ENCODE measurements at places on chromosomes 3 and 15.

GRCh38 chr3:158573714-158574113, 2.7 kb downstream of the MLF1 start:
- DNase-seq = no peak

GRCh38 chr3:13501521-13501920, 21.4 kb downstream of the HDAC11 start:
- DNase-seq = no peak

DNA sequence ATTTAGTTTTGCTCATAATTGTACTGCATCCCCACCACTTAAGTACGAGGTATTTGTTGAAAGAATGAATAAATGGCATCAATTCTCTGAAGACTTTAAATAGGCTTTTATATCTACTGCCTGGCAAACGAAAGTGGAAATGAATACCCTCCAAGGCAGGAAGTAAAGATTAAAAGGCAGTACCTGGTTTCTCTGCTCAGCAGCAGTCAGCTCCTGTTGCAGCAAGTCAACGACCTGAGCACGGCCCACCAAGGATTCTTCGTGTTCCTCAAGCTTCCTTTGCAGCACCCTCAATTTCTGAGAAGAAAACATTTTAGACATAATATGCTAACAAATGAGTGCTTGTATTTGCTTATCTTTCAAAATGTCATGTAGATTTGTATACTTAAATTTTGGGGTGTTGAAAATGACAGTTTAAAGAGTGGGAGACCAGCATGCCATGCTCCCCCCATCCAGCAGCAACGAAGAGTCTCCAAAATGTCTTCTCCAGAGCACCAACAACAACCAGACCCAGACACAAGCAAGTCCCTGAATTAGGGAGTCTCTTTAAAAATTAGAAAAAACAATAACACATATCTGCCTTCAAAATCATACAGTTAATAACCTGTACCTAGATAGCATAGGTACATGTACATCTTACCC, 31.2 kb downstream of the GOLGB1 start:
- DNase-seq = no peak

GRCh38 chr15:99250857-99251841, at the start of gene LRRC28:
TSS of gene LRRC28 (plus strand) at chr15:99251481. CDS start at chr15:99255958, 4,477 bp downstream.
- DNase-seq = peak; percentile 96

DNA sequence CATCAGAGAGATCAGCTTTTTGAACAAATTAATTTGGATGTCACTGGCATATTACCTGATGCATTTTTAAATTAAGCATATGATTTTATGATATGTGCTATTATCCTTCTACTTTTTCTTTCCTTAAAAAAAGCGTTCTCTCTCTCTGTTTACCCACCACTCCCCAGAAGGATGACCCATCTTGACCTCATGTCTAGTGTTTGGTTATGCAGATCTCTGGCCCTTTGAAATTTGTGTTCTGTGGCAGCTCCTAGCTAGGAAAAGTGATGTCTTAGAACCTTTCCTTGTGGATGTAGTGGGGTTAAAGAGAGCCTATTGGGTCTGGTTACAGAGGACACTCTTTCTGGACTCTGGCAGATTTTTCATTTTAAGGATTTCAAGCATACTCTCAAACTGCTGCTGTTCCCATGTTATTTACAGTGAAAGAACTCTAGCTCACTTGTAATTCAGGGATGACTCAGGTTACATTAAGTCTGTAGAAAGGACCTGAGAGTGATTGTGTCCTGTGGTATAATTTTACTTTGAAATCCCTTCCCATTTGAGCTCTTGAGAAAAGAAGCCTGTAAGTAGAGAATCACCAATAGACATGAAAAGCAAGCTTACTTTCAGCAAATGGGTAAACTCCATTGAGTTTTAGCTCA, 23.8 kb downstream of the ARHGEF26 start:
- DNase-seq = no peak

GRCh38 chr3:42051384-42052131, 39.6 kb upstream of the TRAK1 start:
- peak; percentile 18 for DNase-seq

- DNase-seq = no peak
Measured at GRCh38 chr3:17938313-17938712, 195.9 kb upstream of the TBC1D5 start.

DNA sequence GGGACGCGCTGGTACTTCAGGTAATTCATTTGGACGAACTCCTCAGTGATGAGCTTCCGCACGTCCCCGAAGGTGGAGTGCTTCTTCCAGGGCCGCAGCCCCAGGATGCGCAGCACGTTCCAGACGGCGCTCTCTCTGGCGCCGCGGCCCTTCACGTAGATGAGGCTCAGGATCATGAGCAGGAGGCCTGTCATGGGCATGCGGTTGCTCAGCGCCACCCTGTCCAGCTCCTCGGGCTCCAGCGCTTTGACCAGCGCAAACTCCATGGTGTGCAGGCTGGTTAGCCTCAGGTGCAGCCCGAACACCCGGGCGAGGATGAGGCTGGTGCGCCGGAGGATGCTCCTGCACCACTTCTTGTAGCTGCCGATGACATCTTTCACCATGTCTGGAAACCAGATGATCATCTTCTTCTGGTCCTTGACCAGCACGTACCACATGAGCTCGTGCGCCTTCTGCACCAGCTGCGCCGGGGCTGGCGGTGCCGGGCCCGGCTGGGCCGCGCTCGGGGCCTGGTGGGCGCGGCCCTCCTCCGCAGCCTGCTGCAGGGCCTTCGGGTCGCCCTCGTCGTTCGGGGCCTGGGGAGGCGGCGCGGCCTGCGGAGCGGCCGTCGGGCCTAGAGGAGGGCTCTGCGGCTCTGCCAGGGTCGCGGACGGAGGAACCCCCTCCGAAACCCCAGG, 501 bp downstream of the NDN start:
- no peak for DNase-seq

- no peak for DNase-seq
Measured at GRCh38 chr3:47491777-47492176, 16.0 kb upstream of the SCAP start.

DNA sequence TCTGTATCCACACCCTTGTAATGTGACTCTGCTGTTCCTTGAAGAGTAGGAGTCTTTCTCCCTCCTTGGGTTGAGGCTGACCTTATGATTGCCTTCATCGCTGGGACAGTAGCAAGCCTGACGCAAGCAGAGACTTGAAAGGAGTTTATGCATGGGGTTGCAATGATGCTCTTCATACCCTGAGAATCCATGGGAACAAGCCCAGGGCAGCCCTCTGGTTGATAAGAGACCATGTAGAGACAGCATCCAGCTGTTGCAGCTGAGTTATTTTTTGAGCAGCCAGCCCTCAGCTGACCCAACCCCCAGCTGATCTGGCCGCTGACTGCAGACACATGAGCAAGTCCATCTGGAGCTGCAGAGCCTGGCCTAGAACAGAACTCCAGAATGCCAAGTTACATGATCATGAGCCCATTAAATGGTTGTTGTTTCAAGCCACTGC, 60.6 kb upstream of the ARNT2 start:
- DNase-seq = no peak

DNA sequence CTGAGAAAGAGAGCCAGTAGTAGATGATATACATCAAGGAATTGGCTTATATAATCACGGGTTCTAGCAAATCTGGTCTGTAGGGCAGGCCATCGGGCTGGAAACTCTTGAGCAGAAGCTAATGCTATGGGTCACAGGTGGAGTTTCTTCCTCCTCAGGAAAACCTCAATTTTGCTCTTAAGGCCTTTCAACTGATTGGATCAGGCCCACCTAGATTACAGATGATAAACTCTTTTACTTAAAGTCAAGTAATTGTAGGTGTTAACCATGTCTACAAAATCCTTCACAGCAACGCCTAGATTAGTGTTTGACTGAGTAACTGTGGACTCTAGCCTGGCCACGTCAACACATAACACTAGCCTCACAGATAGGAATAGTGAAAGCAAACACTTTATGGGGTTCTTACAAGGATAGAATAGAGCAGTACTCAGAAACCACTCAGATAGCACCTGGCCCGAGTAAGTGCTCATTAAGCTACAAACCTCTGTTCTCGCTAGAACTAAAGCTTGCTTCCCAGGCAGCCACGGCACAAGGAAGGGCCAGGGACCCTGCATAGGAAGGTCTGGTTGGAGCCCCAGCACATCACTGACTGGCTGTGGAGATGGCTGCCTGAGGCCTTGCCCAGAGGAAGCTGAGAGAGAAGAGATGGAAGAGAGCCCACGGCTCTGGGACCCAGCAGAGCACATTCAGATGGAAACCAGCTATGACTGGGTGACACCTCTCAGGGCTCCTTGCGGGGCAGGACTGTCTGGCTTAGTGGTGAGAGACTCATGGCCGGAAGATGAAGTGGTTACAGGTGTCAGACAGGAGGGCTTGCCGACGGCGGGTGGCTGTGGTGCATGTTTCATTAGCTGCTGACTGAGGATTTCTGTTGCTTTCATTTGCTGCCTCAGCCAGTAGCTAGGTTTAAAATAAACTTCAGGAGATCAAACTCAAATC, 202.5 kb upstream of the TLE3 start:
- DNase-seq = peak; percentile 84

GRCh38 chr3:38114052-38114874, 22.7 kb downstream of the ACAA1 start:
- peak; percentile 49 for DNase-seq

DNA sequence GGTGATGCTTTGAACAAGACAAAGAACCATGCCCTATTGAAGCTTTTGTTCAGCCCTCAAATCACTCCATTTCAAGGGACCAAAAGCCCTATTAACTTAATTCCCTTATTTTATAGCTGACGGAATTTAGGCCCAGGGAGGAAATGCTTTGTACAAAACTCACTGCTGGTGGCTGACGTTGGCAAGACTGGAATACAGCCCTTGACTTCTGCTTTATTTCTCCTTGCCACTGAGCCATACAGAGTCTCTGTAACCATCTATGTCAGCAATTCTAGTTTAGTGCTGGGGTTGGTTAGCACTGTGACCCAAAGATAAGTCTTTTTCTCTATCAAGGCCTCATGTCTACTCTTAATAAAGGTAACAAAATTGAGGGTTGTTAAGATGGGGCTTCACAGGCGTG, 316.1 kb upstream of the TPRG1 start:
- DNase-seq = no peak

- no peak for DNase-seq
Measured at GRCh38 chr15:63948436-63948835, 97.8 kb downstream of the DAPK2 start.

DNA sequence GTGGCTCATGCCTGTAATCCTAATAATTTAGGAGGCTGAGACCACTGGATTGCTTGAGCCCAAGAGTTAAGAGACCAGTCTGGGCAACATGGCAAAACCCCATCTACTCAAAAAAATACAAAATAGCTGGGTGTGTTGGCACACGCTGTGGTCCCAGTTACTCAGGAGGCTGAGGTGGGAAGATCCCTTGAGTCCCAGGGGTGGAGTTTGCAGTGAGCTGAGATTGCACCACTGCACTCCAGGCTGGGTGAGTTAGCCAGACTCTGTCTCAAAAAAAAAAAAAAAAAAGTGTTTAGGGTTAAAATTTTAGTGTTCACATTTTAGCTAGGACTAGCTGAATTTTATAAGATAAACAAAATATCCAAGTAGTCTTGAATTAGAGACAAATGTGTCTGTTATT, 1340.1 kb upstream of the EPHA6 start:
- DNase-seq = no peak

DNA sequence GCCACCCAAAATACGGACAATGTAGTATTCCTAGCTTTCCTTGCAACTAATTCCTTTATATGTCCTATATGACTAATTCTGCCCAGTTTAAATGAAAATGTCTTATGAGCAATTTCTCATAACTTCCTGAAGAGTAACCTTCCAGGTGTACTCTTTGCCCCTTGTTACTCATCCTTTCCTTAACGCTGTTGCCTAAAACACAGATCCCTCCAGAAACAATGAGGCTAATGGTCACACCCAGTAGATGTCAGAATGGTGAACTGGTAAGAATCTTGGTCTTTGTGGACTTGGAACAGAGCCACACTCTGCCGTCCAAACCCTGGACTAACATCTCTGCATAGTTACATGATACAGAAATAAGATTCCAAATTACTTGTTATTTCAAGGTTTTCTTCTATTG, 497.9 kb downstream of the IGSF11 start:
- DNase-seq = no peak

DNA sequence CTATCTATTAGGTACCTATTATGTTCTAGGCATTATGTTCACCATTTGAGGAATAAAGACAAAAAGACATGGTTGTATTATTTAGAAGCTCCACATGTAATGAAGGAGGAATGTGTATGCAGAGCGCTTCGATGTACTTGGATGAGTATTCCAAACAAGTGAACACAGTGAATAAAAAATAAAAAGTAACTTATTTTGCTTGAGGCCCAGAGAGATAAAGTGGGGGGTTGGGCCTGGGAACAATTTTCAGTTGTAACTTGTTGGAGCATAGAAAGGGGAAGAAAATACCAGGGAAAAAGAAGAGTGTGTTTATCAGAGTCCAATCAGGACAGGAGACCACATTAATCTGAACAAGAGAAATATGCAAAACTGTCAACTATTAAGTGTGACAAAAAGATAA, 445.7 kb upstream of the BCHE start:
- no peak for DNase-seq

DNA sequence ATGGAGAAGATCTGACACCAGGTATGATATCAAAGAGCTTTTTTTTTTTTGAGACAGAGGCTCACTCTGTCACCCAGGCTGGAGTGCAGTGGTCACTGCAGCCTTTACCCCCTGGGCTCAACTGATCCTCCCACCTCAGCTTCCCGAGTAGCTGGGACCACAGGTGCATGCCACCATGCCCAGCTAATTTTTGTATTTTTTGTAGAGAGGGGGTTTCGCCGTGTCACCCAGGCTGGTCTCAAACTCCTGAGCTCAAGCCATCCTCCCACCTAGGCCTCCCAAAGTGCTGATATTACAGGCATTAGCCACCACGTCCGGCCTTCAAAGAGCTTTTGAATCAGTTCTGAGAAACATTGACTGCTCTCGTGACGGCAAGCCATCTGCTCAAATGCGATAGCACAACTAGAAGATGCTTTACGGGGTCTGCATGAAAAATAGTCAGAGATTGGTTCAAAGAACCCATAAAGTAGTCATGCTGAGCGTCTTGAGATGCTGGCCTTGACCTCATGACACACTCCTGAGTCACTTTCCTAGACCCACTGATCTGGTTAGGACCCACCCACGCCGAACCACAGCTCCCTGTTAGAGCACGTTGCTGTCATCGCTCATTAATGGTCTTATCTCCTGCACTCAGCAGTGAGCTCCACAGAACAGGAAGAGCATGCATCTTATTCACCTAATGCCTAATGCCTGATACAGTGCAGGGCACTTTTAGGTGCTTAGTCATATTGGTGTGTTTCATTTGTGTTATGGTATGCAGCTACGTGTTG, 57.0 kb upstream of the NR2F2 start:
- peak; percentile 60 for DNase-seq

- DNase-seq = no peak
Measured at GRCh38 chr15:92909136-92909781, 9.1 kb downstream of the CHD2 start.

DNA sequence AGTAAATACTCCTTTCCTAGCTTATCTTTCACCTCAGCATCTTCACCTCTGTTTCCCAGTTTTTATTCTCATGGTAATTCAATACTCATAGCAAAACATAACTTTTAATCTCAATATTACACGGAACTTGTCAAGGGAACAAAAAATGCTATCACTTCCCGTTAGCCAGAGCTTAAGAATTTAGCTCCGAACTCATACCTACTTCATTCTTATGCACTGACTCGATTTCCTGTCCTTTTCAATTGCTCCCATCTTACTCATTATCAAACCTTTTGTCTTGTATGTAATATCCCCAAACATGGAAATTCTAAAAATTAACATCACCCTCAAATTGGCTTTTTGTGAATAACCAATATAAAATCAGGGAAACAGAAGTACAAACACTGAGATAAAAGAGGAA, 28.2 kb downstream of the MYEF2 start:
- no peak for DNase-seq

All from activated CD8-positive, alpha-beta memory T cell treated with anti-CD3 and anti-CD28 coated beads, Interleukin-2, amount 50 U/mL, for 48 hours (primary cell).